GM23248 (cell line): ENCODE measurements at places on chromosomes 2 and 18. TPM values are rescaled to one million over a fixed set of nuclear protein-coding genes. Genes with fewer than 3 reads are reported as not detected.

RND3 gene
- 198 and 199 TPM in 2 replicates for polyA plus RNA-seq

DNA sequence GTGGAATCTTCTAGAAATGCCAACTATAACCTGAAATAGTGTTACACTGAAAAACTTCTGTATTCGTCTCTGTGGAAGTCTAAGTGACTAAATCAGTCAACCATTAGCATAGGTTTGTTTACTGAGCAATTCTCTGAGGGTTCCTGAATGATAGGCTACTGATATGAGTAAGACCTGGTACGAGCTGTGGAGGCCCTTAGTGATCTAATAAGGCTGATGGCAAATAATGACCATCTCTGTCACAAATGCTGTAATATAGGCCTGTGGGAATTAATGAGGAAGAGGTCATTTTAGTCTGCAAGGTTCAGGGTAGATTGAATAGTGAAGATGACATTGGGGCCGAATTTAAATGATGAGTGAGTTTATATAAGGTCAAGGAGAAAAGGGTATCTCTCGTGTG, 82.5 kb downstream of the MGAT5 start:
- no peak for DNase-seq

DNA sequence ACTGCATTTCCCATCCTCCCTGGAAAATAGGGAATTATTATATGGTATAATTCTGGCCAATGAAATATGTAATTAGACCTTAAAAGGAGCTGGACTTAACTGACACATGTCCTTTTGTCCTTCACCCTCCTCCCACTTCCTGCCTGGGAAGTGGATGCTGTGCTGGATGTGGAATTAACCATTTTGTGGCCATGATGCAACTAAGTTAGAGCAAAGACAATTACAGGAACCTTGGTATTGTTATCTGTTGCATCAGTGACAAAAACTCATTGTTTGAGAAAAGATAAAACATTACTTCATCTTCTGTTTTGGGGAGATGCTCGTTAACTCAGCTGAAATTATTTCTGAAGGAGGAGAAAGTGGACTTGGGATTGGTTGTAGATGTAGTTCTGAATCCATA, 227.7 kb upstream of the BOD1L2 start:
- DNase-seq = no peak

KCNJ3 gene
- polyA plus RNA-seq = not detected in 2 replicates

GRCh38 chr2:171578127-171578803, 56.0 kb downstream of the CYBRD1 start:
- DNase-seq = no peak

DNA sequence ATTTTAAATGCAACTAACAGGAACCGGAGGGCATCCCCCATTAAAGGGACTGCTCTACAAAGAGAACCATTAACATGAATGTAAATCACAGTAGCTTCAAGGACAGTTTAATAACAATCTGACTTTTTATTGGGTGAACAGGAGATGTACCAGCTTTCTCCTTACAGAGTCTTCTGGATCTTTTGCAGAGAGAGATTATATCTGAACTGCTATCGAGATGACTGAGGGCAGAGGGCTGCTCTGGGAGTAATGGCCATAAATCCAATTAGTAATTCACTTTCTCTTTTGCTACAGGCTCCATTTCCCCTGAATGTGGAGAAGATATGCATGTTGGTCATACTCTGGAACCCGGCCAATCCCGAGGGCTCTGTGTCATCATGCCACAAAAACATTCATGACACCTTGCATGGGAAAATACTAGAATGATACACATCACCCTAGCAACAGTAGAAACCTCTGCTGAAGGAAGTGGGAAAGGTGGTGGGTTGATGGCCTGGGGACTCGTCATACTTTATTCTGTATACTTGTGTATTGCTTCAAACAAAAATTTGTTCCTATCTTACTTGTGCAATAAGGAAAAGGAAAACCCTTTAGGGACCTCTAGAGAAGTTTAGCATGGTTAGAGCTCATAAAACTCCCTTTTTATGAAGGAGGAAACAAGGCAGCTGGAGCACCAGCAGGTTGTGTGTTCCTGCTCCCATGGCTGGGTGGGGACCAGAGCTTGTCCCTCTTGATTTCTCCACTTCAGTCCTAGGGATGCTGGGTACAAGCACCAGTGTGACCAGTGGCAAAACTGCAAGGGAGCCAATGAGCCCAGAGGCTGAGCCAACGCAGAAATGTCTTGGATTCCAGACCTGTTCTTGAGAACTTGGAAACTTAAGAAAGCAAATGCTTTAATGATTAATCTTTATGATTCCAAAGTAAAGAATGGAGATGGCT, 26.0 kb downstream of the CTAGE1 start:
- DNase-seq = peak; percentile 95

- DNase-seq = peak; percentile 53
These were observed 3.5 kb downstream of the CNDP2 start for GRCh38 chr18:74499633-74500032.

GAREM2 gene
- 5.9 TPM in 2 replicates for polyA plus RNA-seq

DNA sequence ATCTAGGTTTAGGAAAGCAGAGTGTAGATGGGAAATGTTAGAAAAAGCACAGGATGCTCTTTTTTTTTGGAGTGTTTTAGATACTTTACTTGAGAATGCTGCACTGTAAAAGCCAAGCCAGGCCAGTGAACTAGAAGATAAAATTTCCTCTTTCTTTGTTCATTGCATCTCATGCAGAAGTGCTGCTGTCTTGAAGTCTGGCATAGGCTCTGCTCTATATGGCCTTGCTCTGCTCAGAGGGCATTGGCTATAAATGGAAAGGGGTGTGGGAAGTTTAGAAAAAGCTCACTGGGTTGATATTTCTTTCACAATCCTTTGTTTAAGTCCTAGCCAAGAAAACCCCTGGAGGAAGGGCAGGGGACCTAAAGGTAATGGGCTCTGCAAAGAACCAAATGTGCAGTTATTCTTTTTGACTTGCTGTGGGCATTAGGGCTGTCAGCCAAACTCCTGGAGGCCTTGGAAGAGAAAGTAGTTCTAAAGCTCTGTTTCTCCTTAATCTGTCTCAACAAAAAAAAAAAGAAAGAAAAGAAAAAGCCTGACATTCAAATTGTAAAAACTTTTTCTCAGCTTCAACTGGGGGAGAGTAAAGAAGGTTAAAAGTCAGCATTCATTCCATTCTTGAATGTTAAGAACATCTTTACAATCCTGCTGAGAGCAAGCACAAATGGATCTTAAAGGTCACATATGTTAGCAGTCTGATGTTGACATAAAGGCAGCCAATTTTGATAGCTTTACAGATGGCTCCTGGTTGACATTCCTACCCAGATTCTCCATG, 338.3 kb downstream of the GULP1 start:
- peak; percentile 11 for DNase-seq

GALR1 gene
- not detected in 2 replicates for polyA plus RNA-seq

GRCh38 chr2:237251986-237252385, 162.0 kb downstream of the COL6A3 start:
- DNase-seq = no peak

KCNJ13 gene
- polyA plus RNA-seq = 0.16 and 0.21 TPM in 2 replicates

GNAL gene
- 0.16 and 0.19 TPM in 2 replicates for polyA plus RNA-seq

- DNase-seq = no peak
These were observed 117.1 kb downstream of the FSHR start for GRCh38 chr2:49037197-49037596.

GRCh38 chr2:239938651-239939486, 86.3 kb downstream of the NDUFA10 start:
- no peak for DNase-seq

- DNase-seq = no peak
These were observed 52.6 kb upstream of the ATP5MC3 start for GRCh38 chr2:175234153-175234552.

NCKAP5 gene
- polyA plus RNA-seq = 0.38 and 0.86 TPM in 2 replicates

GRCh38 chr2:152791979-152792378, 73.6 kb downstream of the ARL6IP6 start:
- no peak for DNase-seq

DNA sequence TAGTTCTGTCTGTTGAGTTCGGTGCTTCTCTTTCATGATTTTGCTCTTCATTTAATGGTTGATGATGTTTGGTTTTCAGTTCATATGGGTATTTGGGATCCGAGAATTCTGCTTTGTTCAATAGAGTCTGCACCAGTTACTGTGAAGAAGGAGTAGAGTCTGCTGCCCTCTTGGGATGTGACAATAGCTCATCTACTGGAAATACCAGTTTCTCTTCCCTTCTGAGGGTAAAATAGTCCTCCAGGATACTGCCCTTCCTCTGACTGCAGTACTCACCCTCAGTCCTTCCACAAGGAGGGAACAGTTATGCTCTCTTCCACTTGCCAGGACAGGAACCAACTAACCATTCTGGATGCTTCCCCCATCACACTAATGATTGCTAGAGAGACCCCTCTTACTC, 12.5 kb upstream of the TNFAIP6 start:
- no peak for DNase-seq

GRCh38 chr18:7082671-7083070, 34.9 kb downstream of the LAMA1 start:
- no peak for DNase-seq

- no peak for DNase-seq
These were observed 60.6 kb downstream of the ZNF385B start for GRCh38 chr2:179800776-179801175.

- DNase-seq = peak; percentile 4
These were observed 110.0 kb downstream of the NCKAP5 start for GRCh38 chr2:133458280-133458679.

DNA sequence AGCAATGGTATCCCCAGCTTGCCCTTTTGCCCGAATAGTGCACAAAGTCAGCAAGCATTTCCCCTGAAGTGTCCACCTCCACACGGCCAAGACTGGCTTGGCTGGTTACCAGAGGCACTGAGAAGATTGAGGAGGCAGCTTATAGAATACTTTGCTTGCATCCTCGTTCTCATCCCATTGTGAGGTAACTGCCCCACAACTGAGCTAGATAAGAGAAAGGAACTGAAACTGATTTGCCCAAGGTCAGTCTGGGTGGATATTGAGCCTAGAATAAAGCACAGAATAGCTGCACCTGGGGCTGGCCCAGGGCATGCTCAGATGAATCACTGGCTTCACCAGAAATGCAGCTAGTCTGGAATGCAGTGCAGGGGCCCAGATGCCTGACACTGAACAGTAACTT, 32.7 kb upstream of the MAP4K3 start:
- peak; percentile 62 for DNase-seq

DNA sequence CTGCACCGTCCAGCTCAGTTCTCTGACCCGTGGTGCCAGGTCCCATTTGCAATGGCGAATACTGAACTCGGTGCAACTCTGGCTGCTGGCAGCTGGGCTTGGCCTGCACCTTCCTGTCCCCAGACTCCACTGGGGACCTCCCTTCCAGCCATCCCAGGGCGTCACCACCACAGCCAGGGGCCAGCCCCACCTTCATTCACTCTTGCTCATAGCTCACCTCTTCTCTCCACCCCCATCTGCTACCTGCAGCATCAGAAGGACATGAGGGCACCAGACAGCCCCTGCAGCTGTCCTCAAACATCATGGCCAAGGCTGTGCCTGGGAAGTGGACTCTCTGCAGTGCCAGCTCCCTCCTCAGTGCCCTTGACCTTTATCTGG, 16.2 kb upstream of the ALPI start:
- DNase-seq = no peak

RAMP1 gene
- polyA plus RNA-seq = 11.1 and 11.8 TPM in 2 replicates

RAD51AP2 gene
- not detected in 2 replicates for polyA plus RNA-seq

DNA sequence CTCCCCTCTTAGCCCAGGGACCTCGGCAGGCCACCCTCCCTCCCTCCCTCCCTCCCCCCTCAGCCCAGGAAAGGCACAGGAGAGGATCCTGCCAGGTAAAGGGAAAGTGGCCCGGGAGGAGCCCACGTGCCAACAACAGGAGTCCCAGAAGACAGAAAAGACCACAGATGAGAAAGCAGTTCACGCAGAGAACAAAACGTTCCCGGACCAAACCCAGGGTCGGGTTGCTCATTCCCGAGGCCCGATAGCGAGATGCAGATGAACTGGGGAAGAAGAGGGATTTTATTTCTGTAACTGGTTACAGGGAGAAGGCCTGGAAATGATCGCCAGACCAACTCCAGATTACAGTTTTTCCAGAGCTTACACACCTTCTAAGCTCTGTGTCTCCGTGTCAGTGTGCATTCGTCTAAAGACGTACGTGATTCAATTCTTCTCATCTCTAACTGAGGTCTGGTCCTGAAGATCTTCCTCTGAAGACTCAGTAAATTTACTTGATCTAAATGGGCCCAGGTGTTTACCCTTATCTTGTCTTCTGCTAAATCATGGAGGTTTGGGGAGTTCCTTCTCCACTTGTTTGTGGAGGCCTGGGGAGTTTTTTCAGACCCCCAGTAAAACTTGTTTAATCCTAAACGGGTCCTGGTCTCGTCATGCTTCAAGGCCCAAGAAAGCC, 807 bp upstream of the NEU4 start:
- no peak for DNase-seq

CAPN14 gene
- 0.06 TPM in 1 of 2 replicates, not detected in the other for polyA plus RNA-seq

DNA sequence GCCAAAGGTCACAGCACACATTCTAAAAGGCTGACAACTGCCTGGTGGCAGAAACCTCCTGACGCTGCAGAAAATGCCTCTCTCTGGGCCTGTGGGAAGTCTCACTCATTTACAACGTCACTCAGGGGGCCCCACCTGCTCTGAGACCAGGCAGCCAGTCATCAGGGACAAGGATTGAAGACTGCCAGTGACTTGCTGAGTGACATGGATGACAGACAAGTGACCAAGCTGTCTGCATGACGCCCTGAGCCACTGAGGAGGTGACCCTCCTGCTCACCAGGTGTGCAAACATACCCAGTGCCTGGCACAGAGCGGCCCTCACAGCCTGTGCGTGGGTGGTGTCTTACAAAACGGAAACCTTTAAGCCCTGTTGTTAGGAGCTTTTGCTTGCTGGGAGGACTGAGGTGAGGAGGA, 392.4 kb downstream of the TNS1 start:
- no peak for DNase-seq

DNA sequence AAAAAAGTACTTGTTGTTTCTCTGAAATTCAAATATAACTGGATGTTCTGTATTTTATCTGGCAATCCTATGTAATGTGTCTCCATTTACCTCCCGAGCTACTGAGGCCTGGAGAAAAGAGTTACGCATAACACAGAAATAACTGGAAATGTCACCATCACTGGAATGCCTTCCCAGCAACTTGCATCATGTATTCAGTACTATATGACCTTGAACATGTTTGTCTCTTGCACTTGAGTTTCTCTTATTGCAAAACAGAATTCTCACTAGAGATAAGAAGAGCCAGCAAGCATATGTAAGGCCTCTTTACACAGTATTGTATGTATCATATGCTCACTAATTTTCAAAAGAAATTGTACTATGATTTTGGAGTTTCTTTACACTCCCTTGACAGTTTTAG, 99.6 kb upstream of the CTAGE1 start:
- no peak for DNase-seq

SERPINB12 gene
- polyA plus RNA-seq = not detected in 2 replicates

SP140 gene
- polyA plus RNA-seq = 0.53 TPM in 1 of 2 replicates, not detected in the other

GRCh38 chr18:68448736-68449135, 266.2 kb downstream of the TMX3 start:
- peak; percentile 82 for DNase-seq

DNA sequence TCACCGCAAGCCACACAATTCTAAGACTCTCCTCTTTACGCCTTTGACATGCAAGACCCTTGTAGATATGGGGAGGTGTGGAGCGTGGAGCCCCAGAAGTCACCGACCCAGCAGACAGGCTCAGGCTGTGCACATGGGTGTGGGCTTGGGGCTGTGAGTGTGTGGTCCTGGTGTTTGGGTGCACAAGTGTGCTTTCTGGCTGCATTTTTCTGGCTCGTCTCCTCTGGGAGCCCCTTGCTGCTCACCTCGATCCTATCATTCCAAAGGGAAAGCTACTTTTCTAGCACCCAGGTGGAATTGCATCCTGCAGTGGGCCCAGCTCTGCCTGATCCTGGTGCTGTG, 143.0 kb downstream of the ACOXL start:
- DNase-seq = no peak

D2HGDH gene
- polyA plus RNA-seq = 8.3 and 9.7 TPM in 2 replicates
